CD4-positive, alpha-beta T cell (primary cell): ENCODE measurements at places on chromosomes 1 and 21. TPM values are rescaled to one million over a fixed set of nuclear protein-coding genes. Genes with fewer than 3 reads are reported as not detected.

DNA sequence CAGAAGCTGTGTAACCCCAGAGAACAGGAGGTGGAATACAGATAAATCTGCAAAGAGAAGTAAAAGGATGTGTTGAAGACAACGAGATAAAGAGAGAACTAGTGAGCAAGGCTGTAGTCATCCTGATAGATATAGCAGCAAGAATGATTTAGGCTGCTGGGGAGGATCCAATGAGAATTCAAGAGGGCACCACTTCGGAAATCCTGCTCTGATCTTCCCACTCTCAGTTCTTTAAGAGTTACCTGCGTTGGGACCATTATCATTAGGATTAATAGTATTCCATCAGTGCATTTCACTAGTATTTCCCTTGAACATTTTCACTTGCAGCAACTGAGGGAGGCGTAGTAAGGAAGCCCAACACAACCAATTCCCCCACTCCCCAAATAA lies at the start of gene BRINP3:
Gene BRINP3, minus strand, starts transcription at position 103 of the 387 bp plus-strand sequence.
- no peaks in the 10 kb centered on the region for H3K4me1 ChIP-seq
- DNase-seq, result no peak
- H3K27me3 ChIP-seq, result peaks cover 12% of the 10 kb centered on the region
- no peaks in the 10 kb centered on the region for H3K36me3 ChIP-seq

- H3K4me1 ChIP-seq, result no peaks in the 10 kb centered on the region
- no peaks in the 10 kb centered on the region for H3K36me3 ChIP-seq
- H3K27me3 ChIP-seq, result no peaks in the 10 kb centered on the region
- no peak for DNase-seq
Observed at GRCh38 chr1:10556430-10557005, 81.8 kb downstream of the PEX14 start.

GRCh38 chr1:189662190-189662589 lies 815.5 kb downstream of the BRINP3 start:
- no peaks in the 10 kb centered on the region for H3K36me3 ChIP-seq
- H3K4me3 ChIP-seq, result no peak overlapping the region
- H3K4me1 ChIP-seq, result no peaks in the 10 kb centered on the region
- no peak for DNase-seq
- no peak overlapping the region for H3K27ac ChIP-seq

DNA sequence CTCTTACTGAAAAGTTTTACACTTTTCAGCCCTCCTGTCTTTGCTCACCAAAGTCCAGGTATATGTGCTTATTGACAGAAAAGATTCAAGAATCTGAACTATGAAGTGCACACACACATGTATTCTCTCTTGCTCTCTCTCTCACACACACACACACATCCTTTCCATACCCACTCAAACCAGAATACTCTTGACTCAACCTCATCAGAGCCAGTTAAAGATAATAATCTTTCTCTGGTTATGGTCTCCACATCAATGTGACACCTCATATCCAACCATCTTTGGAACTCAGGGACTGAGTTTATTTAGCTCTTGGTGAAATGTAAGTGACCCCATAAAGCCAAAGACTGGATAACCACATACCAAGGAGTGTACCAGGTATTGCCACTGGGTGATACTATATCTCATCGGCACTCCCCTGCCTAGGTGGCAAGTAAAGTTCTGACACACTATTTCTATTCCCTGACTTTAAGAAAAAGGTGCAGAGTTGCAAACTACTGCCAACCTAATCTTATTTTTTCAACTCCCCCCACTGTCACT lies 24.9 kb upstream of the RGS8 start:
- H3K4me1 ChIP-seq, result peaks cover 3% of the 10 kb centered on the region
- H3K27me3 ChIP-seq, result no peaks in the 10 kb centered on the region
- H3K27ac ChIP-seq, result no peak overlapping the region
- DNase-seq, result no peak
- H3K36me3 ChIP-seq, result no peaks in the 10 kb centered on the region
- no peak overlapping the region for H3K4me3 ChIP-seq

GRCh38 chr1:53140451-53140850 lies 2.0 kb downstream of the SLC1A7 start:
- H3K4me1 ChIP-seq, result no peaks in the 10 kb centered on the region
- no peaks in the 10 kb centered on the region for H3K27me3 ChIP-seq

DNA sequence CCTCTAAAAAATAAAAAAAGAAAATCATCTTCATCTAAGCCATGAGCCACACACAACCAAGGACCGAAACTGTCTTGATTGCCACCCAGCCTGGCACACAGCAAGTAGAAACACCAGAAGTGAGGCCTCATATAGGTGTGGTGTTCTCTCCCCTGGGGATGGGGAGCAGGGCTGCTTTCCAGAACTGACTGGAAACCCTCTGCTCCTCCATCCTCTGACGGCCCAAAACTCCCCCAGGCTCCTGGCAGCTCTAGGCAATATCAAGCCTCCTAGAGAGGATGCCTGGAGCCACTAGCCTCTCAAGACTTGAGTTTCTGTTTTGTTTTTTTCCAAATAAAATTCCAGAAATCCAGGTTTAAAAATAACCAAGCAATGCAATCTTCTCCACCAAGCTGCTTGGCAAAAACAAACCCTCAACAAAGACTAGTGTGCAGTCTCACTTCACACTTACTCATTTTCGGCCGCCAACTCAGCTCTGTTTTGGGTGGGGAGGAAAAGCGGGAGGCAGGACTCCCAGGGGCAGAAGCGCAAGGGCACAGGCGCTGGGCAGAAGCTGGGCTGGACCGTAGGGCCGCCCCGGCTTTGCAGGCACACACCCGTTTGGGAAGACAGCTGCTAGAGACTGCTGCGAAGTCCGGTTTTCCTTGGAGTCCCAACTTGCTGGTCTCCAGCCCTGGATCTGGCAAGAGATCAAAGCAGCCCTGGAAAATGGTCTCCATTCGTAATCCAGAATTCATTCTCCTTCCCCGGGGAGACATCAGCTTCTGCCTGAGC lies 78.2 kb upstream of the CAPZB start:
- H3K4me3 ChIP-seq, result no peak overlapping the region
- H3K4me1 ChIP-seq, result peaks cover 8% of the 10 kb centered on the region
- H3K36me3 ChIP-seq, result no peaks in the 10 kb centered on the region
- DNase-seq, result no peak
- no peaks in the 10 kb centered on the region for H3K27me3 ChIP-seq

- H3K36me3 ChIP-seq, result peaks cover 35% of the 10 kb centered on the region
- DNase-seq, result no peak
- H3K4me1 ChIP-seq, result no peaks in the 10 kb centered on the region
Observed at GRCh38 chr1:235749755-235750300, 100.2 kb upstream of the GNG4 start.

MTARC1 gene
- not detected for total RNA-seq

CFHR2 gene
- total RNA-seq, result not detected

KIF14 gene
- 0.11 TPM for total RNA-seq

ADAMTS5 gene
- total RNA-seq, result not detected

CAMK2N1 gene
- total RNA-seq, result 2.3 TPM
